Astrocyte of the hippocampus (primary cell): ENCODE measurements at places on chromosomes 5 and 9.

GRCh38 chr5:115096034-115096769 is 73.5 kb downstream of the TRIM36 start:
- DNase-seq, result no peak

GRCh38 chr5:130616161-130616560 is 548.9 kb downstream of the HINT1 start:
- no peak for DNase-seq

GRCh38 chr5:61304590-61305381 is 27.3 kb upstream of the ZSWIM6 start:
- peak; percentile 70 for DNase-seq

DNA sequence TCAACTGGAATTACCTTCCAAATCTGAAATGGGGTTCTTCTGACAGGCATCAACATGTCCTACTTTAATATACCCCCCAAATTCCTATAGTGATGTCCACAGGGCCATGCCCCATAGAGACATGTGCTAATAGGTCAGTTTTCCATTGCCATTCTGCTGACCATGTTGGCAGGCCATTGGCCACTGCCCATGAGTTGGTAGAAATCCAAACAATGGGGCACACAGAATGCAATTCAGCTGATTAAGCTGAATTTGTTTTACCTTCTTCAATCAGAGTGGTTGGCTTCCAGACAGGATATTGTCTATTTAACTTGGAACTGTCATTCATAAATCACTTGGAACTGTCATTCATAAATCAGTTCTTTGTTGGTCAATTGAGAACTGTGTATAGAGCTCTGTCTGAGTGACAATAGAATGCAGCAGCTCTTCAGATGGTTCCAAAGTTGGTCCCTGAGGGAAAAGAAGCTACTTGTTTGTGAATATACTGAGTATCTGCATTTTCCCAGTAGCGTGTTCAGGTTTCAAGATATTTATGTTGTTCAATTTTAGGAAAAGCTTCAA is 336.9 kb downstream of the DRD1 start:
- no peak for DNase-seq

DNA sequence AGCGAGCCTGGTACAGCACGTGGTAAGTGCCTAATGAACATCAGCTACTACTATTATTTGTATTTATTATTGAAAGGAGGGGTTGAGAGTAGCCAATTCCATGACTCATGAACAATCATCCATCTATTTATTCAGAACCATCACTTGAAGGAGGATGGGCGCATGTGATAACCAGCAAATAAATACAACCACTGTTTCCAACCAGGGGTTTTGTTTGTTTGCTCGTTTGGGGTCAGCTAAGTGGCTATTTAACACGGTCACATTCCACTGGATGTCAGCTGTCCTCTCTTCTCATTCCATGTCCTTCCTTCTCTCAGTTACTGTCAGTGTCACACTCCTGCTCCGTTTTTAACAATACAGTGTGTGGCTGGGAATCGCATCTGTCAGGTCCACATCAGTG is 8.6 kb downstream of the RAPGEF1 start:
- no peak for DNase-seq

- DNase-seq, result no peak
These were observed 1828.2 kb downstream of the MAT2B start for GRCh38 chr5:165333623-165334022.

DNA sequence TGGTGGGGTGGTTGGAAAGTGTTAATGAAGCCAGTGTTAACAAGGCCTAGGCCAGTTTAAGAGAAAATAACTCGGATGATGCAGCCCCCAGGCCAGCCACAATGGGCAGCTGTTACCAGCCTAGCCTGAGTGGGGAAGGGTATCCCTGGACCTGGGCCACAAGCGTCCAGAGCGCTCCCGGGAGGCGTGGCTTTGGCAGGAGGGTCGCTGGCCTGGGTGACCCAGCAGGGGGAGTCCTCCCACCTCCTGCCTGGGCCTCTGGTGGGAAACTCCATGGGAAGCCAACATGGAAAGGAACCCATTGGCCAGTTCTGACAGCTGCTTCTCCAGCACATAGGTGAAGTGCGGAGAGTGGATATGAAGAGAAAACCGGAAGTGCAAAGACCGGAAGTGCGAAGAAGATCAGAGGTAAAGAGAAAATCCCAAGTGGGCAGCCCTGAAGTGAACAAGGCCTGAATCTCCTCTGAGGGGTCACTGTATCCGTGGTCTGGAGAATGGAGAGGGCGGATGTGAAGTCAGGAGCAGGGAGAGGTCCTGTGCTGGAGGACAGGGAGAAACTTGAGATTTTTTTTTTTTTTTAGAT is 79.0 kb downstream of the ADCY2 start:
- DNase-seq, result no peak

DNA sequence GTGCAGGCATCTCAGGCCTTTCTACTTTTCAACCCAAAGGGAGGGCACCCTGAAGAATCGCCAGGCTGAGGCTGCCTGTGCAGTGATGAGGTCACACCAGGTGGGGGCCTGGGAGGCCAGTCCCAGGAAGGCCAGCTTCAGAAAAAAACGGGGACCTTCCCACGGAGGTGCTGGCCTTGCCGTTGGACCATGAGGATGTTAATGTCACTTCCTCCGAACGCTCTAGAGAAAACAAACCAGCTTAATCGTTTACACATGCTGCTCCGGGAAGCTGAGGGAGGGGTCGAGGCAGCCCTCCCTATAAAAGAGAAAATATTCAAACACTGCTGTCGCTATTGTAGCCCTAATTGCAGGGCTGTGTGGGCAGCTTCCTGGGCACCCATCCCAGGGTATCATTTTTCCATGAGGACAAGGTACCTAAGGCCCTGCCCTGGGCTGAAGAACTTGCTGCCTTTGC is 27.0 kb downstream of the PTGES start:
- DNase-seq, result no peak

- no peak for DNase-seq
These were observed 132.0 kb upstream of the GRIA1 start for GRCh38 chr5:153358315-153358976.

GRCh38 chr9:15221746-15222145 is 85.3 kb downstream of the TTC39B start:
- DNase-seq, result no peak

GRCh38 chr5:172821340-172821985 is 12.6 kb upstream of the ERGIC1 start:
- DNase-seq, result no peak

- DNase-seq, result no peak
These were observed 92.8 kb downstream of the IQGAP2 start for GRCh38 chr5:76495870-76496269.

DNA sequence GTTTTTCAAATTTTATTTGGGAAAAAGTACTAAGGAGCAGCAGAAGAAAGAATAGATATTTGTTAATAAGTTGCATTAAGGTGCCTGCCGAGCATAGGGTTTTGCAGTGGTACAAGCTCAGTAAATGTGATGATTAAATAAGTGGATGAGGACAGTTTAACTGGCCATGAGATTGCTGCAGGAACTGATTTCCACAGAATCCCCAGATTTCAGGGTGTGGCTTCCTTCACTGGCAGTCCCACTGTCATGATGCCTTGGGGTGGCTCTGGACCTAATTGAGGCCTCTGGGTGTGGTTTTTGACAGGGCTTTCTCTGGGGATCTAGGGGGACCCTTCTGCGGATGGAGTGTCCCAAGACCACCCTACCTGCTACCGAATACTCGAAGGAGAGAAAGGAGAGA is 1.4 kb downstream of the PHF24 start:
- no peak for DNase-seq

GRCh38 chr5:31720004-31720403 is 81.1 kb downstream of the PDZD2 start:
- DNase-seq, result no peak

GRCh38 chr5:87769157-87769556 is 356.4 kb upstream of the CCNH start:
- DNase-seq, result no peak

DNA sequence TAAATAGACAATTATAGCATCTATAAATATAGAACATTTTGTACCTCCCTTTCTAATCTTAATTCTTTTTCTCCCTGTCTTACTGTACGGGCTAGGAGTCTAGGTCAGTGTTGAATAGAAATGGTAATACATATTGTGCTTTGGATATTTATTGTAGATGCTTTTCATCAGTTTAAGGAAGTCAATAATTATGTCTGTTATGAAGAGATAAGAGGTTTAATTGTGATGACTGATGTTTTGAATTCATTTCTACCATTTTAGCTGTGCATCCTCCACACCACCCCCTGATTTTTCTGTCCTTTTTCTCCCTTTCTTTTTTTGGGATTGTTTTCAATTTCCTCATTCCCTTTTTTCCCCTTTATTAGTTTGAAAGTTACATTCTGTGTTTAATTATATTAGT is 95.8 kb downstream of the DOCK2 start:
- DNase-seq, result no peak

GRCh38 chr5:144815131-144815530 is 644.5 kb downstream of the KCTD16 start:
- DNase-seq, result no peak

- DNase-seq, result no peak
These were observed 25.6 kb upstream of the ANKRD33B start for GRCh38 chr5:10538103-10538788.

- DNase-seq, result no peak
These were observed 9.1 kb downstream of the SMIM3 start for GRCh38 chr5:150787656-150788055.

DNA sequence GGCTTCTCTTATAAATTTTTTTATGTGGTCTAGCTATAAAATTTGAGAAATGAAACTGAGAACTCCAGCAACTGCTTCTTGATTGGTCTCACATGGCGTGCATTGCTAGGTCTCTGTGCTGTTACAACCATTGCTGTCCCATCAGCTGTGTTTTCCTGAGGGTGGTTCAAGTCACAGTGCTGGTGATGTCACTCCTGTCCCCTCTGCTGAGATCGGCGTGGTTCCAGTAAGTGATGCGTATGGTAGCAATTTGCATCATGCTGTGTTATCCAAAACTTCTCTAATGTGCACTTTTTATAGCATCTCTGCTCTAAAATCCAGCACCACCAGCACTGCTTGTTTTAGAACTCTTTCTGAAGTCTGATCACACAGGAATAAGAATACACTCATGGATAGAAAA is 112.6 kb upstream of the ZNF608 start:
- no peak for DNase-seq

DNA sequence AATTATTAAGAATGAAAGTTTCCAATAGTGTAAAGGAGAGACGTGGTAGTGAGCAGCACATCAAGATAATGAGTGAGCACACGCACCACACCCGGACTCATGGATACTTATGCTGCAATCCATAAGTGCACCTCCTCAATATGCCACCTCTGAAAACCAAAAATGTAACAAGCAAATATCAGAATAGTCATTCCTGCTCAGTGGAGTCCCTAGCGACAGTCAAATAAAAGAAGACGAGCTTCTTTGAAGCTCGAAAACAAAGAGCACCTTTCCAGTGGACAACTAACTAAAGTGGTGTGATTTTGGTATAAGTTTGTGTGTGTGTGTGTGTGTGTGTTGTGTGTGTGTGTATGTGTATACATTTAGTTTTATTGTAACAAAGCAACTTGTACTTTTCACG is 241.3 kb downstream of the DEPDC1B start:
- DNase-seq, result no peak

DNA sequence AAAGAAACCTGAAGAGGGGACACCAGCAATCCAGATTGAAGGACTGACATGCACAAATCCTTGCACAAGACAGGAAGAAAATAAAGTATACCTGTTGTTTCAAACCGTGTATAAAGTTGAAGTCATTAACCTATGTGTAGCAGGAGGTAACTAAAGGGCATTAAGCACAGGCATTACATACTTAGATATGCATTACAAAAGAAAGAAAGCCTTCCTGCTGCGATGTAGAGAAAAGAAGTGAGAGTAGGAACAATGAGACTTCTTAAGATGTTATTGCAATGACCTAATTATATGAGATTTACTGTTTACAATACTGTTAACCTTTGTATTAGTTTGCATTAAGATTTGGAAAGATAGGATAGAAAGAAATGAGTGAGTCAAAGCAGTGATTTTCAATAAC is 308.9 kb upstream of the PTPRD start:
- no peak for DNase-seq

DNA sequence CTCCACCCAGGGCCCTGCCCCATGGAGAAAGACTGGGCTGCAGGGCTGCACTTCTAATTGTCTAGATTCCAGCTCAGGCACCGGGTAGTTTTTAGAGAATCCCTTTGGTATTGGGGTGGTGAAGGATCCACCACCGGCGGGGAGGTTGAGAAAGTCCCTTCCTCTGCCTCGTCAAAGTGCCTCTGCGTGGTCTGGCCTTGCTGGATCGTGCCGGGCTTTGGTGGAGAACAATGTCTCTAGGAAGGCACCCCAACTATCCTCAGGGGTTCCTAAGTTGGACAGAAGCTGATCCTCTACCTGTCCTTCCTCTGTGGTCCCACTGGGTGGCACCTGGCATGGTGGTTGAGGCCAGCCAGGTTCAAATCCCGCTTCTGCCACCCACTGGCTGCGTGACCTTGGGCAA is 7.3 kb upstream of the AMBP start:
- DNase-seq, result no peak

- DNase-seq, result no peak
These were observed 173.4 kb downstream of the ZNF462 start for GRCh38 chr9:107036367-107036766.

DNA sequence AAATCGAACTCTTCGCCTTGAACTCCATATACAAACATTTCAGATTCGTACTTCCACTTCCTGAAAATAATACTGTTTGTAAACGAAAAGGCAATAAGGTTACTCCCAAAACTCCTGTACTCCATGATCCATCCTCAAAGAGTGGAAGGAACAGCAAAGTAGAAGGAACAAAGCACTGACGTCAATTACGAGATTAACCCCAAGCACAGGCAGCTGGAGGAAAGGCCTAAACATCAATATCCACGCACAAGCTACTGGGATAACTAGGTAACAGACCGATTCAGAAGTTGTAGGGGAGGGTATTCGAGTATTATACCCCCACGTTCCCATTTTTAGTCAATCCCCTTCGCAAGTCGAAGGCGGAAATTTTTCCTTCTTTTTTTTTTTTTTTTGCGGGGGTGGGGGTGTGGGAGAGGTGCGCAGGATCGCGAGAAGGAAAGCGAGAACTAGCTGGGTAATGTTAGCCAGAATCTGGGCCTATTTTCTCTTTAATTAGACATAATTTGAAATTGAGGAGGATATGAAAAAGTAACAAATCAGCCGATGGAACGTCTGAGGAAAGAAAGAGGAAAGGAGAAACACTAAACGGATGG is 909 bp downstream of the AFF4 start:
- DNase-seq, result peak; percentile 80

DNA sequence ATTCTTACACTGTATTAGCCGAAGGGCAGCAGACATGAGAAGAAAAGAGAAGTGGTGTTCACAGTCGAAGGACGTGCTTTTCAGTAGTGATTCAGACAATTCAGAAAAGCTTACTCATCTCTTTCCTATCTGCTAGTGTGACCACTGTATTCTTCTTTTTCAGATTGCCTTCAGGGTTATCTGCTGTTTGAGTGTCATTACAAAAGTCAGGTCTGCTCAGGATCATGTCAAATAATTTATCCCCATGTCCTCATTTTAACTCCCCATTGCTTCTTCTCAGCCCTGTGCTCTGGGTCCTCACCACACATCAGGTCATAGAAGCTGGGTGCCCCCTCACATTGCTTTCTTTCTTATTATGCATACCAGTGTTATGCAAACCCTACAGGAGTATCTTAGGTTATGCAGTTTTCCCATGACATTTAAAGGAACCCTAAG is 394.0 kb downstream of the CETN3 start:
- peak; percentile 45 for DNase-seq
